Hematopoietic multipotent progenitor cell treated with erythropoietin and hydrocortisone succinate and interleukin-3 and kit ligand, for 6 days (in vitro differentiated cells): ENCODE measurements at places on chromosomes 5 and 9.

DNA sequence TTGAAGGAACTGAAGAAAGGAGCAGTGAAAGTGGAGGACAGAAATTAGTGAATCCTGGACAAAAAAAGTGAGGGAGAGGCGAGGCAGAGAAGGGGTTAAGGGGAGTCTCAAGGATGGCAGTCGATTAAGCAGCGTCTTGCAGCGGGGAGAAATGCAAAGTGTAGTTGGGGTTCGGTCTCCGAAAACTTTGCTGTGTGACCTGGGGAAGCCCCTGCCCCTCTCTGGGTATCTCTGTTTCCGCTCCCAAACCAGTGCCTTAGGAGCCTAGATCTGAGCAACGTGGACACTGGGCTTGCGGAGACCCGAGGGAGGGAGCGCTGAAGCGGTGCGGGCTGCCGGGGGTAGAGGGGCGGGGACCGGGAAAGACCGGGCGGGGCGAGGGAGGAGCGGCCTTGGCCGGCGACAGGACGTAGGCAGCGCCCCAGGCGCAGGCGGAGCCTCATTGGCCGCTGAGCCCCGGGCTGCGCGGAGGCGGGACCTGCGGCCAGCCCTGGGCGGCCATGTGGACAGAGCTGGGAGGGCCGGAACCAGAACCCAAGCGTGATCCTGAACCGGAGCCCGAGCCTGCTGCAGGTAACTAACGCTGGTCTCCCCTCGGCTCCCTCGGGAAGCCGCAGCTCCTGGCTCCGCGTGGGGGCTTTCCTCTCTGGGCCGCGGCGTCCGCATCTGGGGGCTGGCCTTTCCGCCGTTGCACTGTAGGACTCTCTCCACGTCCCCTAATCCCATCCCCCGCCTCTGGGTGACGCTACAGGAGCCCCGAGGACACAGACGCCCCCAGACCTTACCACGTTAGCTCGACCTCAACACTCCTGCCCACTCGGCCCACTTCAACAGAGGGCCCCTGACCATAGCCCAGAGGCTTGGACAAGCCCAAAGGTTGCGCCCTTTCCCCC, at the start of gene ALDH1B1:
Gene ALDH1B1 (plus strand): TSS at position 468 of the 893 bp plus-strand sequence. CDS start 3,047 bp downstream, outside the sequence.
- DNase-seq: peak; percentile 91

DNA sequence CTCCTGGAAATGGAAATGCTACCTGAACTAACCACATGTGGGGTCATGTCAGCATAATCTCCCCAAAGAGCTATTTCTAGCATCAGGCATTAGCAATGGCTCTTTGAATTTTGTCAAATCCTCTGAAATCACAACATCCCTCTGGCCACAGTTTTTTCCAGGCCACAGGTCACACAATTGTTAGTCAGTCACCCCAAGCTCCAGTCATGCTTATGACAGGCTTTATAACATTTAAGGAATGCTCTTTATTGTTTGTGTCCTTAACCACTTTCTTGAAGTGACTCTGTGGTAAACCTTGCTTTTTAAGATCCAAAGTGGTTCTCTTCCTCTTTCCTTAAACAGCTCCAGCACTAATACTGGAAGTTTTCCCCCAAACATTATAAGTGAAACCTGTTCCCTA, 169.2 kb upstream of the HMHB1 start:
- DNase-seq: no peak

DNA sequence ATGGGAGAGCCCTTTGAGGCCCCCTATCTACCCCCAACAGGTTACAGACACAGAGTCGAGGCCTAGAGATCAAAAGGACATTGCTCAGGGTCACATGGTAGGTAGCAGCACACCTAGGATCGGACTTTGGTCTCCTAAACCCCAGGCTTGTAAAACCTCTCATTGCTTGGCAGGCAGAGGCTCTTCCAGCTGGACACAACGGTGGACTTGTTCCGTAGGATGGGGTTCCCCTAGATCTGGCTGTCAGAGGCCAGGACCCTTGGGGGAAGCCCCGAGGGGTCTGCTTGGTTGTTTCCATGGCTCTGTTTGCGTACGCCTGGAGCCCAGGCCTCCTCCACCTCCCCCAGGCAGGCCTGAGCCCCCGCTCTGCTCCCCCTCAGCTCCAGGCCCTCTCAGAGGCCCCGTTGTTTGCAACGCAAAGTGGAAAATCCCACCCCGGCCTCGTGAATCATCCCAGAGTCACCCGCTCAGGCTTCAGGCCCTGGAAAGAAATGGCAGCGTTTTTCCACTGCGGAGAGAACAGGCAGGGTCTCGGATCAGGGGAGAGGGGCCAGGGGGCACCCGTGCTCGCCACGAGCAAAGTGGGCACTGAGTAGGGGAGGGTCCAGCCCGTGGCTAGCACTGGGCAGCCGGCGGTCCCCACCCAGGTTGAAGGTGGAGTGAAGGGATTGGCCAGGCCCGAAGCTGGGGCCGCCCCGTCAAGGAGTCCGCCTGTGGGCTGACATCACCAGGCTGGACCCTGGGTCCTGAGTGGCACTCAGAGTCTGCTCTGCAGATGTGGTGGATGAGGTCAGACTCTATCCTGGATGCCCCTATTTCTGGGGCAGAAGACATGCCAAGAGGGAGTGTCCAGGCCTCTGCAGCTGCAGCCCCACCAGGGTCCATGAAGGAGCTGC, 19.8 kb downstream of the COL27A1 start:
- no peak for DNase-seq

DNA sequence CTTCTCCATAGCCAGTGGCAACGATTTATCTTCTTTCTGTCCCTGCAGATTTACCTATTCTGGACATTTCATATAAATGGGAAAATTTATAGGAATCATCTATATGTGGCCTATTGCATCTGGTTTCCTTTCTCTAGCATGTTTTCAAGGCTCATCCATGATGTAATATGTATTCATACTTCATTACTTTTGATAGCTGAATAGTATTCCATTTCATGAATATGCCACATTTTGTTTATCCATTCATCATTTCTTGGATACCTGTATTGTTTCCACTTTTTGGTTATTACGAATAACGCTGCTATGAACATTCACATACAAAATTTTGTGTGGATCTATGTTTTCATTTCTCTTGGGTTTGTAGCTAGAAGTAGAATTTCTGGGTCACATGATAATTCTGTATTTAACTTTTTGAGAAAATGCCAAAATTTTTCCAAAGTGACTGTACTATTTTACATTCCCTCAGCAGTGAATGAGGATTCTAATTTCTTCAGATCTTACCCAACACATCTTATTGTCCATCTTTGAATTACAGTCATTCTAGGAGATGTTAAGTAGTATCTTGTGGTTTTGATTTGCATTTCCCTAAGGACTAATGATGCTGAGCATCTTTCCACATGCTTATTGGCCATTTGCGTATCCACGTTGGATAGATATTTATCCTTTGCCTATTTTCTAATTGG, 3.6 kb downstream of the IARS1 start:
- DNase-seq: no peak

GRCh38 chr5:52743529-52743928, 44.2 kb upstream of the ITGA1 start:
- no peak for DNase-seq

- DNase-seq: no peak
These were observed 587.7 kb upstream of the CDH6 start for GRCh38 chr5:30605693-30606268.

DNA sequence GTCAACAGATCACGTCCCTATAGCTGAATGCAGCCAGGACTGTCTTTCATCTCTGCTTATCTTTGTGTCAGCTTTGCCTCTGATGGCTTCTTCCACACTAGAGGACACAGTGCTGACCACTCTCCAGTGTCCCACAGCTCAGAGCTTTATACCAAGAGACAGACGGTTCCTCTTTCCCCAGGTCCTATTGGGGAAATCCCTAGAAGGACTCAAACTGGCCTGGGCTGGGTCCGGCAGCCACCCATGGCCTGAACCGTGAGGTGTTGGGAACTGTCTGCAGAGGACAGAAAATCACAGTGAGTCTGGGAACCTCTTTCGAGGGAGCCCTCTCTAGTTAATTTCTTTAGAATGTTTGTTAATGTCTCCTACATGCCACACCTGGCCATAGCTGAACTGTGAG, 68.3 kb upstream of the SHB start:
- DNase-seq: no peak

DNA sequence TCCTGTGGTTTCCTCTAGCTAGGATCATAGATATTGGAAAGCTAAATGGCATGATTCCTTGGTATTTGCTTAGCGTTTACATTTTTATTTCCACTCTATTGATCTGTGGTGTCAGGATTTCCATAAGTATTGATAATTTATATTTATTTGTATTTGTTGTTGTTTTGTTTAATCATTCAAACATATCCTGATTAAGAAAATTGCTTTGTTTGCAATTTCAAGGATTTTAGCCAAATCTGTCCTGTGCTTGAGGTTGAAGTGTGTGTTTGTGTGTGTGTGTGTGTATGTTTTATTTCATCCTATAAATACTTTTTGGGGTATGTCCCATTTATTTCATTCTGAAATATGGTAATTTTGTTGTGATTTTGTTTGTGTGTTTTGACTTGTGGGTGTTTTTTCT, 1884.1 kb upstream of the CDH6 start:
- no peak for DNase-seq

DNA sequence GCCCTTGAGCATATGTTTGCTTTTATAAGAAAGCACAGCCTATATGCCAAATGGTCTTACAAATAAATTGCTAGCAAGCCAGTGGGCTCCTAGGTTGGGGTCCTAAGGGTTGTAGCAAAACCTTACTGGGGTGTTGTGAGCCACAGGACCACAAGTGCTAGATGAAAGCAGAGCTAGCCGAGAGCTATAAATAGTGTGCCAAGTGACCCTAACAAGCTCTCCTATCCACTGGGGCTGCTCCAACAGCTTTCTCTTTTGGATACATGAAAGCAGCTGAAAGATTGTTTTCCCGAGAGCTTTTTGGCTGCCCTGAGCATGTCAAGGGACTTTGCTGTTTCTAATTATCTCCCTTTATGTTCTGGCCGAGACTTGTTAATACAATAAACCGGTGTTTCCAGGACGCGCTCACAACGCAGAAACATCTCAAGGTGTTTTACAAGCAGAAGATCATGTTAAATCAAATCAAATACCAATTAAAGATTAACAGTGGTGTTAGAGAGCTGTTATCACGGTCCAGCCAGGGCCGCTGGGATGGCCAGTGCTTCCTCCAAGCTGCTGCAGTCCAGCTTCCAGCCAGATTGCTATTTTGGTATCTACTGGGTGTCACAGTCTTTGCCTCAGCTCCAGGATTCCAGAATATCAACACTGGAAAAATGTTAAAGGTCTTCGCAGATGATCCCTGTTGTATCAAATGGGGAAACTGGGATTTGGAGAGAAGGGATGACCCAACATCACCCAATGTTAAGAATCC, 351.0 kb downstream of the ASTN2 start:
- DNase-seq: no peak

DNA sequence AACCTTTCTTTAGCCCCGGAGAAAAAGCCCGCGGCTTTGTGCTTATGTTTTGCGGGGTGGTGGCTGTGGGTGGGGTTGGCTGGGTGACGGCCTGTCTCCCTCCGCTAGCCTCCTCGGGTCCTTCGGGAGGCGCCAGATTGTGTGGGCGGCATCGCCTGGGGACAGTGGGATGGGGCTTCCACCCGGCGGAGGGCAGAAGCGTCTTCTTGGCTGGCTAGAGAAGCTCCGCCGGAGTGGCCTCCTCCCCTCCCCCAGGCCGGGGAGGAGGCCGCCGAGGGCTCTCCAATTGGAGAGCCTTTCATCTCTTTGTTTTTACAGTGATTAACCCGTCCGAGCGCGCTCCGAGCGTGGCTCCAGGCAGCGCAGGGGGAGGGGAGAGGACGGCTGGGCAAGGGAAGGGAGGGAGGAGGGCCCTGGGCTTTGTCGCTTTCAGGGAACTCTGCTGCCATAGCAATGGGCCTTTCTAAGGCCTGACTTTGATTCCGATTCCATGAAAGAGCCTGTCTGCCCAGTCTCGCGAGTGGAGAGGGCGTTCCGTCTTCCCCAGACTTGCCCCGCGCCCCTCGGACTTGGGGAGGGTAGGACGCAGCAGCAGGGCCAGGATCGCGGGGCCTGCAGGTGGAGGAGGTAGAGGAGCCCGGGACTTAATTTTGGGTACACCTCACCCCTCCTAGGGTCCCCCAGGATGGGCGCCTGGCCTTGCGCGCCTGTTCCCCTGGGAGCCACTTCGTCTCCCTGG, 36.7 kb upstream of the TIFAB start:
- DNase-seq: no peak

DNA sequence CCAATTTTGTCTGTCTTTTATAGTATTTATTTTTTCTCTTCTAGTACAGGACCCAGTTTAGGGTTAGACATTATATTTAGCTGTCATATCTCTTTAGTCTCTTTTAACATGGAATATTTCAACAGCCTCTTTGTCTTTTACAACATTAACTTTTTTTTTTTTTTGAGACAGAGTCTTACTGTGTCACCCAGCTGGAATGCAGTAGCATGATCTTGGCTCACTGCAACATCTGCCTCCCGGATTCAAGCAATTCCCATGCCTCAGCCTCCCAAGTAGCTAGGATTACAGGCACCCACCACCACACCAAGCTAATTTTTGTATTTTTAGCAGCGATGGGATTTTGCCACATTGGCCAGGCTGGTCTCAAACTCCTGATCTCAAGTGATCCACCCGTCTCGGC, 90.1 kb downstream of the ADAMTS6 start:
- DNase-seq: no peak

DNA sequence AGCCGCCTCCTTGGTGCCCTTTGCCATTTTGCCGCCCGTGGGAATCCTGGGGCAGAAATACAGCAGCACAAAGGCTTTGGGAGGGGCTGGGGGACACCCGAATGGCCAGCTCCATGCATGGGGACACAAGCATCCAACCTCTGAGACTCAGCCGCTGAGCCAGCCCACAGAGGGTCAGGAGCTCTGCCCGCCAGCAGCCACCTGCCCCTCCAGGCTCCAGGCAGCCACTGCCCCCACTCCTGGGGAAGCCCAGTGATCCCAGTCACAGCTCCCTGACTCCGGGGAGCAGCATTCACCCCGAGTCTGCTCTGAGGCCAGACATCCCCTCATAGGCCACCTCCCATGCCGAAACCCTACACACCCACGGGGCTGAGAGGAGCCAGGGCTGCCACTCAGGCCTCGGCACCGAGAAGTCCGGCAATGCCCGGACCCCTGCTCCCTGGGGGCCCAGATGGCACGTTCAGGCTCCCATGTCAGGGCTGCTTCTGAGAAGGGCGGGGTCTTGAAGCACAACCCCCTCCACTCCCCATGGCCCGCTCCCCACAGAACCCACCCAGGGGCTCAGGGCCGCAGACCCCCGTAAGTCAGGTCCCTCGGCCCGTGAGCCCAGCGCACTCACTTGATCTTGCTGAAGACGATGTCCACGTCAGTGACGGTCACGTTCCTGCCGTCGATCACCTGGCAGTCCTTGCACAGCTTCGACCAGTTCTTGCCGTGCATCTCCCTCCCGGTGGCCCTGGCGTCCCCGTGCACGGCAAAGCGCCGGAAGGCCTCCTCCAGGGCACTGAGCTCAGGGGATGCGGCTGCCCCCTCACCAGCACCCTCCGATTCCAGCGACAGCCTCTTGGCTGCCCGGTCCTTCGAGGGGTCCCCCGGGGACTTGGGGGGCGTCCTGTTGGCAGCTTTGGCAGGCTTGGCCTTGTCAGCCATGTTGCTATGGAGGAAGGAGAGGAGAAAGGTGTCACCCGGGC, 15.7 kb downstream of the TPPP start:
- no peak for DNase-seq

- DNase-seq: no peak
These were observed 274.3 kb upstream of the ANKRD55 start for GRCh38 chr5:56507351-56507930.
